Renal pelvis (tissue), 12 donors: ENCODE measurements at places on chromosomes 7 and 10. TPM values are rescaled to one million over a fixed set of nuclear protein-coding genes. Genes with fewer than 3 reads are reported as not detected.

Gene STEAP4
- 0.14 TPM for polyA plus RNA-seq

Gene SPDYE1
- 3.1 TPM for polyA plus RNA-seq

Gene HOXA13
- not detected for polyA plus RNA-seq

Gene HOXA5
- 63.4 TPM for polyA plus RNA-seq

Gene ZNF736
- polyA plus RNA-seq = 27.8 TPM

Gene GBX1
- not detected for polyA plus RNA-seq

Gene EPHB6
- 27.8 TPM for polyA plus RNA-seq

Gene ZNF518A
- polyA plus RNA-seq = 55.3 TPM
